ENCODE measurements at places on chromosomes 13 and 19.

DNA sequence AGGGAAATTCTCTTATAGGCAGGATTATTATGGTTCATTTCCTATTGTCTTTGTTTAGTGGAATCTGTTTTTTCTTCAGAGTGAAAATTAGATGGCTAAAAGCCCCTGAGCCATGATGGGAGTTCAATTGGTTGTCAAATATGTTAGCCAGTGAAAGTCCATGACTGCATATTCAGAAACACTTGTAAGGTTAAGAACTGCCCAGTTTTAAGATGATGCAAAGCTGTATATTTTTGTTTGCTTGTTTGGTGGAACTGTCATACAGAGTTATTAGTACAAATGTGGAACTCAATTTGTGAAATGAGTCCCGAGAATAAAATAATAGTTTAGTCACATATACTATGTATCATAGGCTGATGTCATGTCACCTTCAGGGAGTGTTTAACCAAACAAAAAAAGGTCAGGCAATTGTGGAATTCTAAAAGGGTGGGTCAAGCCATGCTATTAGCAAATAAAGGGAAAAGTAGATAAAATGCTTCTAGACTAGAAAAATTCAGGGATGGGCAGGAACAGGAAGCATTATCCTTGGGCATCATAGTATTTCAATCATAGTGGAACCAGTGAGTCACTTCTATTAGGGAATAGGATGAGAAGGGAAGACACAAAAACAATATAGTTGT is 248.3 kb upstream of the SLITRK1 start:
- no peak for DNase-seq

- no peak for DNase-seq
Measured at GRCh38 chr19:10858204-10858828, 10.1 kb downstream of the C19orf38 start.

DNA sequence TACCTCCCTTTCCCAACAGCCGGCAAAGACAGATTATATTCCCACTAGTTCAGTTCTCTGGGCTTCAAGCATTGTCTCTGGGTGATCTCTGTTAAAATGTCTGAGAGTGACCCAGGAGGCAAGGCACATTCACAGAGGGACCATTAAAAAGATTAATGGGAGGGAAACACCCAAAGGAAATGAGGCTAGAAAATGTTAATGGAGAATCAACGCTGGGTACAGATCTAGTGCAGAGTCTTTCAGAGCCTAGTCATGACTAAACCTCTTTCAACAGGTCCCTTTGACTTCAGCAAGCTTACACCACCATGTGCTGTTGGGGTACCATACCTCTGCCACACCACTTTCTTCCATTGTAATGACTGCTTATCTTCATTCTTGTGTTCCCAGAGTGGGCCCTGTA is 358.6 kb downstream of the DCT start:
- no peak for DNase-seq

- no peak for DNase-seq
Measured at GRCh38 chr13:112887151-112887550, 81.9 kb upstream of the MCF2L start.

- no peak for DNase-seq
Measured at GRCh38 chr19:33828266-33829075, 31.8 kb downstream of the KCTD15 start.

- no peak for DNase-seq
Measured at GRCh38 chr13:40550130-40550529, 116.3 kb downstream of the FOXO1 start.

DNA sequence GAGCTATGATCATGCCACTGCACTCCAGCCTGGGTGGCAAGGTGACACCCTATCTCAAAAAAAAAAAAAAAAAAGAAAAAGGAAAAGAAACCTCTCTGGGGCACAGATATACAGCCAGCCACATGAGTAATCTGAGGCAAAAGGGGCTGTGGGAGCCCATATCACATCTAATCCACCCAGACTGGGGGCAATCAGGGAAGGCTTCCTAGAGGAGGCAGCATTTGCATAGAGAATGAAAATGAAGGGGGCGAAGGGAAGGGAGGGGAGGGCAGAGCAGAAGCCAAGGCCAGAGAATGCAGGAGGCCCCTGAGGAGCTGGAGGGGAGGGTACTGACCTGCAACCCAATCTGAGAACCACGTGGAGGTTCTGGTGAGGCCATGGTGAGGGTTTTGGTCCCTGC is 13.2 kb downstream of the STXBP2 start:
- no peak for DNase-seq

- DNase-seq: no peak
Measured at GRCh38 chr13:36166046-36166445, 34.9 kb upstream of the DCLK1 start.

- no peak for DNase-seq
Measured at GRCh38 chr19:39296906-39297305, 699 bp downstream of the IFNL1 start.

GRCh38 chr13:97631158-97631557 is 197.2 kb downstream of the RAP2A start:
- DNase-seq: no peak

GRCh38 chr13:28471421-28471820 is 23.5 kb downstream of the FLT1 start:
- no peak for DNase-seq

DNA sequence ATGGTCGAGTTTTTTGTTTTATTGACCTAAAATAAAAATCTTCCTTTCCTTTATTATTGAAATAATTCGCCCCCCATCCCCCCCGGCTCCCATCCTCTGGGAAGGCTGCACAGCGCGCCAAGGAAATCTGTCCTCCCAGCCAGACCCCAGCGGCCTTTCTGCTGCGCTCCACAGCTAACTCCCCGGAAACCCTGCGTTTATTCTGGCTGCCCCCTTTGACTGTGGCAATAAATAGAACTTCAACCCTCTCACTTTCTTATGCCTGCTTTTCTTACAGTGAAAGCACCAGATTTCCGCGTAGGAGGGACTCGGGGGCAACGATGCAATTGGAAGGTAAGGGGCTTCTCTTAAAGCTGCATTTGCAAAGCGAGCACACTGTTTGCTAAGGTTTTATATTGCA is 9.7 kb upstream of the C19orf12 start:
- DNase-seq: no peak

DNA sequence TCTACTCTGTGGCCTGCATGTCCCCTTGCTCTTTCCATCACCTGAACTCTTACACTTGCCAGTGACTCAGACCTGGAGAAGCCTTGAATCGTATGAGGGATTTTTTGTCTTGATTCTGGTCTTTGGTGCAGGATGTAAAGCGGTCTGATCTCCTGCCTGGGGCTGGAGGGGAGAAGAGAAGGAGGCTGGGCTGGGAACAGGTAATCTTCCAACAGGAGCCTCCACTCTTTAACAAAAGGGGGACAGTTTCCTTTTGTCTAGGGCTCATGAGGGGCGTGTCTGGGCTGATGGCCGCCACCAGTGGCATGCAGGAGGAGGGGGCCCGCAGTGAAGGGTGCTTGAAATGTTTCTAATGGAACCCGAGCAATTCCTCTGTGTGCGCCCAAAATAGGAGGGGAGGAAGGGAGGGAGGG is 24.7 kb downstream of the NFIX start:
- no peak for DNase-seq

DNA sequence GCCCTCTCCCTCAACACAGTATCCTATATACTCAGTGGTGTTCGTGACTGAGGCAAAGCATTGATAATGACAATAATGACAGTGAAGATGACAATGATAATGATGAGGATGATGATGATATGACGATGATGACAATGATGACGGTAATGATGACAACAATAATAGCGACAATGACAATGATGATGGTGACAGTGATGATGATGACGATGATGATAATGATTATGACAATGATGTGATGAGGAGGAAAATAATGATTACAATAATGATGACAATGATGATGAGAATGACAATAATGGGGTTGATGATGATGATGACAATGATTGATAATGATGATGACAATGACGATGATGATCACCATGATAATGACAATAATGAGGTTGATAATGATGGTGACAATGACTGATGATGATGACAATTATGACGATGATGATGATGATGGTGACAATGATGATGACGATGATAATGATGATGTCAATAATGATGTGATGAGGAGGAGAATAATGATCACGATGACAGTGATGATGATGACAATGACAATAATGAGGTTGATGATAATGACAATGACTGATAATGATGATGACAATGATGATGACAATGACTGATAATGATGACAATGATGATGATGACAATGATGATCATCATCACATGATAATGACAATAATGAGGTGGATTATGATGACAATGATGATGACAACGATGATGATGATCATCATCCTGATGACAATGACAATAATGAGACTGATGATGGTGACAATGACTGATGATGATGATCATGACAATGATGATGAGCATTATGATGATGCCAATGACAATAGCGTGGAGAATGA is 16.7 kb downstream of the ELSPBP1 start:
- no peak for DNase-seq

GRCh38 chr13:32857689-32858088 is 158.5 kb upstream of the KL start:
- no peak for DNase-seq

GRCh38 chr13:63704521-63704920 is 2288.9 kb upstream of the PCDH20 start:
- DNase-seq: no peak

- DNase-seq: no peak
Measured at GRCh38 chr13:111954661-111955411, 112.1 kb upstream of the SOX1 start.

GRCh38 chr13:48296528-48296927 is 7.0 kb upstream of the RB1 start:
- no peak for DNase-seq

- DNase-seq: no peak
Measured at GRCh38 chr13:95546919-95547318, 5.6 kb upstream of the CLDN10 start.

GRCh38 chr19:21492947-21493906 is 12.2 kb upstream of the ZNF429 start:
- no peak for DNase-seq

DNA sequence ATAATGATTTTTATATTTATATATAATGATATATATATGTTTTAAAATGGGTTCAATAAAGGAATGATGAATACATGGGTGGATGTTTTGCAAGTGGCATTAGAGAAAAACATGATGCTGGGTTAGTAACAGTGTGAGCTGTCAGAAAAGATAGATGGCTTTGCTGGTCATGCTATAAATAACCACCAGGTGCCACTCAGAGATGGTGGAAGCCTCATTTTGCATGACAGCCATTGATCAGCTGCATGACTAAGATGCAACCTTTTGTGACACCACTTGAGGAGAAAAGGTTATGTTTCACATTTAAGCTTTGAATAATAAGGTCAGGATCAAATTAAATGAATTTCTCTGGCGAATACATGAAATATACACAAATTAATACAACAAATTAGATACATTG is 737.7 kb downstream of the PCDH9 start:
- no peak for DNase-seq

DNA sequence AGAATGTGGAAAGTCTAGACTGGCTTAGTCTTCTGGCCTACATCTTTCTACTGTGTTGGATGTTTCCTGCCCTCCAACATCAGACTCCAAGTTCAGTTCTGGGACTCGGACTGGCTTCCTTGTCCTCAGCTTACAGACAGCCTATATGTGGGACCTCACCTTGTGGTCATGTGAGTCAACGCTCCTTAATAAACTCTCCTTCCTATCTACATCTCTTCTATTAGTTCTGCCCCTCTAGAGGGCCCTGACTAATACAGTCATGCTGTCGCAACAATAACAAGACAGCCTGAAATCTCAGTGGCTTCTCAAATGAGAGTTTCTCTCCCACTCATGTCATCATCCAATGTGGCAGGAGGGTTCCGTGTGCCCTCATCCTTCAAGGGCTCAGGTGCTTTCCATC is 347.8 kb downstream of the MZT1 start:
- DNase-seq: no peak

DNA sequence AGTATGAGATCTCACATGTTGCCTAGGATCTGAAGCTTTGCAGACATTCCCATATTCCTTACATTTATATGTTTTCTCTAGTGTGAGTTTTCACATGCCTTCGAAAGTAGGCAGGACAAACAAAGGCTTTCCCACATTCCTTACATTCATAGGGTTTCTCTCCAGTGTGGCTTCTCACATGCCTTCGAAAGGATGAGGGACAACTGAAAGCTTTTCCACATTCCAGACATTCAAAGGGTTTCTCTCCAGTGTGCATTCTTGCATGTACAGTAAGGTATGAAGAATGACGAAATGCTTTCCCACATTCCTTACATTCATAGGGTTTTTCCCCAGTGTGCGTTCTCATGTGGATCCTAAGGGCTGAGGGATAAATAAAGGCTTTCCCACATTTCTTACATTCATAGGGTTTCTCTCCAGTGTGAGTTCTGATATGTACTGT is 14.2 kb downstream of the ZNF699 start:
- no peak for DNase-seq

DNA sequence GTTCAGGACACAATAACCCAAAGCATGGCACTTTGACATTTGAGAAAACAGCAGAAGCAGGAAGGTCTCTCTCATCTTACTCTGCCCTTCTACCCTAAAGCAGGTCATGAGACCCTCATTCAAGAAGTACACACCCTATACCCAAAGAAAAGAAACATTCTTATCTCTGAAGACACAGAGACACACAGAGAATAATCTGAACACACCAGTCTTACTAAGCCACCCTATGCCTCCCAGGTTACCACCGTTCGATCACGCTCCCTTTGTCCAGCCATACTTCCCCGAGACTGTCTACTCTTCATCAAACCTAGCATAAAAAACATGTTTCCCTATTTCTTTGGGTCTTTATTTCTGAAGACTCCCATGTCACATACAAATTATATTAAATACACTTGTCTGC is 66.5 kb upstream of the ANKRD10 start:
- no peak for DNase-seq

GRCh38 chr13:57680609-57681008 is 49.1 kb downstream of the PCDH17 start:
- DNase-seq: no peak

DNA sequence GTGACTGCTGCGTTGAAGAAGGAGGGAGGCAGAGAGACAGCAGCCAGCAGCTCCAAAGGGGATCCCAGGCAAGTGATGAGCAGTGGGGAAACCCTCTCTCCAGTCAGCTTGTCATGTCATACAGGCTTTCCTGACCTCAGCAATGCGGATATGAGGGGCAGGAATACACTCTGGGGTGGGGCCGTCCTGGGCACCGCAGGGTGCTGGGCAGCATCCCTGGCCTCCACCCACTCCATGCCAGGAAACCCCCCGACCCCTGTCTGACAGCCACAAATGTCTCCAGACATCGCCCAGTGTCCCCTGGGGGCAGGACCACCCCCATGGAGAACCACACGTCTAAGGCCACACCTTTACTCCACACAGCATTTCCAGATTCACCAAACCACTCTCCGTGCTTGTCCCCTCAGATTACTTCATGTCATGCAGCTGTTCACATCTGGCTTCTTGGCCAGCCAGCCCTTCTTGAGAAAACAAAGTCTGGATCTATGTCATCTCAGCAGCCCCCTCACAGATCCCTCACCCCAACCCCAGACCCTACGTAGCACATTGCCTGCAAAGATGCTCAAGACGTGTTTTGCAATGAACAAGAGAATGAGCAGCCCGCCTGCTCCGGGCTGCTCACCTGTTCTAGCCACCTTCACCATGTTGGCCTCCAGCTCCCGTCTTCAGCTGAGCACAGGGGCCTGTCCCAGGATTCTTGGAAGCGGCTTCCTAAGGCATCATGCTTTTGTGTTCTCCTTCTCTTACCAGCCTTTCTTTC is 46.5 kb downstream of the RFX2 start:
- DNase-seq: no peak
